Ovary (tissue), 10 donors: ENCODE measurements at places on chromosomes 16 and 17. TPM values are rescaled to one million over a fixed set of nuclear protein-coding genes. Genes with fewer than 3 reads are reported as not detected.

Gene SLC2A4
- total RNA-seq = 1.3 TPM

GRCh38 chr17:77326636-77327035, 185.9 kb downstream of the SEC14L1 start:
- no peak for DNase-seq
- H3K36me3 ChIP-seq = no peaks in the 10 kb centered on the region
- H3K4me1 ChIP-seq = peaks cover 22% of the 10 kb centered on the region
- no peak overlapping the region for H3K4me3 ChIP-seq

- no peaks in the 10 kb centered on the region for H3K27me3 ChIP-seq
- no peak for DNase-seq
- no peaks in the 10 kb centered on the region for H3K36me3 ChIP-seq
- H3K27ac ChIP-seq = no peak overlapping the region
Measured at GRCh38 chr17:28773736-28774135, 29.9 kb downstream of the TRAF4 start.

GRCh38 chr16:88785106-88785924, at the start of gene PIEZO1:
PIEZO1 (minus strand) TSS chr16:88785220; CDS start chr16:88784964, 256 bp downstream.
- peak within 1 kb of the TSS; percentile 67 for H3K27ac ChIP-seq
- H3K4me1 ChIP-seq = peaks cover 15% of the 10 kb centered on the region
- peak within 1 kb of the TSS; percentile 74 for H3K4me3 ChIP-seq
- H3K27me3 ChIP-seq = no peaks in the 10 kb centered on the region
- DNase-seq = peak; percentile 86

DNA sequence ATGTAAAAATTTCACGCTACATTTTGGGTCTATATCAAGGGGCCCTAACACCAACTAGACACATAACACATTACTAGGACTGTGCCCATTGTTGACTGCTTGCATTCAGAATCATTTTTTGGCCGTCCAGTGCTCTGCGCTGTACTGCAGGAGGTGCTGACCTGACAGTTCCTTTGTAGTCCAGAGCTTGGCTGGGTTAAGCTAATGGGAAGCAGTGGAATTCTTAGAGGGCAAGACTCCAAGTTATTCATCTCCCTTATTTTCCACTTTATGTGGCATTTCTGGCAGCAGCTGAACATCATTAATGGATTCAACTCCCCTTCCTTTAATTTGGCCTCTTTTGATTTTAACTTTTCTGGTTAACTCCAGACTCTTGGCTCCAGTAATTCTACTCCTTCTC, 351.7 kb downstream of the CDH8 start:
- H3K36me3 ChIP-seq = no peaks in the 10 kb centered on the region
- H3K4me1 ChIP-seq = no peaks in the 10 kb centered on the region
- no peaks in the 10 kb centered on the region for H3K27me3 ChIP-seq
- H3K4me3 ChIP-seq = no peak overlapping the region
- no peak overlapping the region for H3K27ac ChIP-seq

Gene OTOP3
- total RNA-seq = not detected

DNA sequence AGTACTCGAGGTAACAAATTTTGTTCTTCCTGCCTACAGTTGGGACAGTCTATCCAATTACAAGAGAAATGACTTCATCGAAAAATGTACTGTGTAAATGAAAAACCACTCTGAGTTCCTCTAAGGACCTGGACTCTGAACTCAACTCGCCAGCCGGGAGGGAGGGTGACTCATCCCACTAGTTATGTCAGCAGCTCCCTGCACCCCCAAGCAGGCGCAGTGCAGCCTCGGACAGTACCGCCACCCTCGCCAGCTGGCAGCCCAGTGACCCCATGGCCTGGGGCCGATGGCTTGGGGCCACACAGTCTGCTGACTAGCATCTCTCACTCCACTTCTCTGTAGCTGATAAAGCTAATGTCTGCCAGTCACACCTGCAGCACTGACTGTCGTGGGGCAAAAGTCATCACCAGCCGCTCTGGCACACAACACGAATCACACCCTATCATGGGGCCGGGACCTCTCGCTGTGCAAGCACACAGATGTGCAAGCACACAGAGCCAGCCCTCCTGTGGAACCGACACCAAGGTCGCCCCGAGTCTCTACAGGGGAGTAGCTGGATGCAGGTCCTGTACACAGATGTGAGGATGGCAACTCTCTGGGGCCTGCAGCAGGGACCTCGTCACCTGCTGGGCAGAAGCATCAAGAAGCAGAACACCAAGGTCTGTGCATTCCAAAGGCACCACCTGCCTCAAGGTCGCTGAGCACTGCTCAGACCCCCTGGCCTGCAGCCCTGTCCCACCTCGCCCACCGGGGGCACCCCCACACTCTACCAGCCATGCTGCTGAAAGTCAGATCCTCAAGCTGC, 5.7 kb downstream of the CSNK1D start:
- no peaks in the 10 kb centered on the region for H3K27me3 ChIP-seq
- peak; percentile 81 for DNase-seq
- H3K4me3 ChIP-seq = peak overlapping the region; percentile 22
- no peaks in the 10 kb centered on the region for H3K36me3 ChIP-seq
- H3K4me1 ChIP-seq = peaks cover 19% of the 10 kb centered on the region
- H3K27ac ChIP-seq = no peak overlapping the region

Gene ABCA3
- total RNA-seq = 3.6 TPM

DNA sequence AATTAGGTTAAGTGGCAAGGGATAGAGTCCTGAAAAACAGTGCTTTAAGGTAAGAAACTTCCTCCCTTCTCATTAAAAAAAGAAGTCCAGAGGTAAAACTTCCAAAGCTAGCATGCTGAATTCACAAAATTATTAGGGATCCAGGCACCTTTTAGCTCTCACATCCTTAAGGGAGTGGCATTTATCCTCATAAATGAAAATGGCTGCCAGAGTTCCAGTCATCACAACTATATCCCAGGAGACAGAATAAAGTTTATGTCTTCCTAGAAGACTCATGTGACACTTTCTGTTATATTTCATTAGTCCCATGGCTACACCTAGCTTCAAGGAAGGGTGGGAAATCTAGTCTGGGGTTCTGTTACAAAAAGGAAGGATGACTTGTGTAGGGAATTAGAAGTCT, 23.3 kb upstream of the ADORA2B start:
- DNase-seq = no peak
- no peak overlapping the region for H3K27ac ChIP-seq
- H3K4me3 ChIP-seq = no peak overlapping the region
- no peaks in the 10 kb centered on the region for H3K4me1 ChIP-seq
- no peaks in the 10 kb centered on the region for H3K27me3 ChIP-seq

Gene FBXL16
- 0.48 TPM for total RNA-seq

DNA sequence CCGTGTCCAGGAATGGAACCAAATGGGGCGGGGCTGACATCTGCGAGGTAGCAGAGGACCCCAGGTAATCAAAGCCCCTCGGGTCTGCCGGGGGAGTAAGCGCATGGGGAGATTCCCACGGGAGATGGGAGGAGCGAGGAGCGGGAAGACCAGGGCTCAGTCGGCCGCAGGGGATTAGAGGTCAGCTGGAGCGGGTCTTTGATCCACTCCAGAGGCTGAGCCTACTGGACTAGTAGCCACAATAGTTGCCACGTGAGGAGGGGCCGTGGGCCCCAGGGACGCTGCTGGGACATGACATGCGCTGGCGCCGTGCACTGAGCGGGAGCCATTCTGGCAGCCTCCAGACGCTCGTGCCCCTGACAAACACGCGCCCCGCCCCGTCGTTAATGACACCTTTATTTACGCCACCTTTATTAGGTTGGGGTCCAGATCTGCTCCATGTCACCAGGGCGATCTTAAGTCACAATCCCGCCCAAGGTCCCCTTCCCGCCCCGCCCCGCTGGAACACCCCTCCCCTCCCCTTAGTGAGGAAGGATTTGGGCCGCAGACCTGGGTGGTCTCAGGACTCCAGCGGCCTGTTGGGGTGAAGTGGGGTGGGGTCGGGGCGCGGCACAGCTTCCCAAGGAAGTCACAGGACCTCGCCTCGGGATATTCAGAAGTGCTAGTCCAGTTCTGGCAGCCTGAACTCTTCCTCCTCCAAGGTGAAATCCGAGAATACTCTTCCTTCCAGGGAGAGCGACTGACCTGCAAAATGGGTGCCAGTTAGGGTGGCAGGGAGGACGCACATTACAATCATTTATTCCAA, 15.0 kb downstream of the PPY start:
- H3K27ac ChIP-seq = no peak overlapping the region
- no peaks in the 10 kb centered on the region for H3K4me1 ChIP-seq
- H3K27me3 ChIP-seq = no peaks in the 10 kb centered on the region
- no peak for DNase-seq

- no peak for DNase-seq
- no peak overlapping the region for H3K27ac ChIP-seq
- H3K27me3 ChIP-seq = no peaks in the 10 kb centered on the region
- no peaks in the 10 kb centered on the region for H3K4me1 ChIP-seq
Measured at GRCh38 chr17:77011173-77012011, 129.4 kb upstream of the SEC14L1 start.

Gene NPIPB9
- total RNA-seq = 0.75 TPM

DNA sequence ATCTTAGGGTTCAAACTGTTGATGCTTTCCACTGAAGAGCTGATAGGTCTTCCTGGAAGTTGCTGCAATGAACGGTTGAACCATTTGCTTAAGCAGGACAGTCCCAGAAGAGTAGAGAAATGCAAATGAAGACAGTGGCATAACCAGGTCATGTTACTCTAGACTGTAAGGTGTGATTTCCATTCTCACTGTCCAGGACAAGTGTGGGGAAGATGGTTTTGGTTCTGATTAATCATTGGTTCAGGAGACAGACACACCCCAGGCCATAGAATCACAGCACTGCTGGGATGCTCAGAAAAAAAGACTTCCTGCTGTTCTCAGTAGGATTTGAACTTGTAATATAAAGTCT, 34.8 kb upstream of the XYLT2 start:
- H3K4me1 ChIP-seq = peaks cover 9% of the 10 kb centered on the region
- no peak for DNase-seq
- H3K27me3 ChIP-seq = no peaks in the 10 kb centered on the region
- H3K4me3 ChIP-seq = no peak overlapping the region
- no peak overlapping the region for H3K27ac ChIP-seq
- H3K36me3 ChIP-seq = no peaks in the 10 kb centered on the region

DNA sequence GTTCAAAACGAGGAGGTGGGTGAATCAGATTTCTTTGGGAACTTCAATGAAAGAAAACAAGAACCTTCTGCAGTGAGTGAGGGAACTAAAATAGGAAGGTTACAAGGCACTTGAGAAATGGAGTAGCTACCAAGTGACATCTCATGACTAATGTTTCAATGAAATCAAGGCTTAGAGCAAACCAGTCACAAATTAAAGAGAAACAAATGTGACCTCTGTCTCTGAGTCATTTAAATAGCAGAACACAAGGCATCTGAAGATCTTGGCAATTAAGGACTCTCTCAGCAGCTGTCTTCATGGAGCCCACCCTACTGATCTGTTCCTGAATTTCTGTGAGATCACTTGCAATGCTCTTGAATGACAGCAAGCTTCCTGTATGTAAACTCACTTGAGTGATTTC, 109.5 kb downstream of the CDH11 start:
- no peak overlapping the region for H3K27ac ChIP-seq
- no peaks in the 10 kb centered on the region for H3K36me3 ChIP-seq
- H3K4me3 ChIP-seq = no peak overlapping the region
- no peaks in the 10 kb centered on the region for H3K27me3 ChIP-seq
- no peaks in the 10 kb centered on the region for H3K4me1 ChIP-seq

GRCh38 chr17:48169926-48170325, 62.4 kb downstream of the SNX11 start:
- no peak for DNase-seq
- no peaks in the 10 kb centered on the region for H3K4me1 ChIP-seq
- H3K4me3 ChIP-seq = no peak overlapping the region
- H3K27me3 ChIP-seq = no peaks in the 10 kb centered on the region
- H3K36me3 ChIP-seq = no peaks in the 10 kb centered on the region

DNA sequence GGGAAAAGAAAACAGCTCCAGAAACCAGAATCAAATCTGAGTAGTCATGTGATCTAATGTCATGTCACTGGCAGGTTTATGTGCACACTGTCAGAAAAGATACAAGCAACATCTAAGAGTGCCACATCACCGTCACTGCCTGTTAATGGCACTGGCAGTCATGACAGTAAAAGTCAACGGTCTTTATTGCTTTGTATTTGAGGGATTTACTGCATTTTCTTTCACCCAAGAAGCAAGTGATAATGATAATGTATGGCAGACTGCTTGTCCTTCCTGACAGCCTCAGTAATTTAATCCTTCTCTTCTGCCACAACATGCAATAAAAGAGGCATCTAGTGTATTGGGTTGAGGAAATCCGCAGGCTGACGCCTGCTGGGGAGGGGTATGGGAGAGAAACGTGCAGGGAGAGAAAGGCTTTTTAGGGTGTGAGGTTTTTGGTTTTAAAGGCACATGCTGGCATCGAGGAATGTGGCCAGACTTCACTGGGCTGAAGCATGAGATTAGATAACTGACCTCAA, 92.4 kb downstream of the RPGRIP1L start:
- H3K4me3 ChIP-seq = no peak overlapping the region
- H3K4me1 ChIP-seq = no peaks in the 10 kb centered on the region
- H3K36me3 ChIP-seq = no peaks in the 10 kb centered on the region
- DNase-seq = no peak
- H3K27me3 ChIP-seq = no peaks in the 10 kb centered on the region
